Aorta (tissue), 5 donors: ENCODE measurements at places on chromosomes 12 and 14. TPM values are rescaled to one million over a fixed set of nuclear protein-coding genes. Genes with fewer than 3 reads are reported as not detected.

GRCh38 chr12:25552681-25553080 is 402 bp downstream of the LMNTD1 start:
- no peak for DNase-seq

DNA sequence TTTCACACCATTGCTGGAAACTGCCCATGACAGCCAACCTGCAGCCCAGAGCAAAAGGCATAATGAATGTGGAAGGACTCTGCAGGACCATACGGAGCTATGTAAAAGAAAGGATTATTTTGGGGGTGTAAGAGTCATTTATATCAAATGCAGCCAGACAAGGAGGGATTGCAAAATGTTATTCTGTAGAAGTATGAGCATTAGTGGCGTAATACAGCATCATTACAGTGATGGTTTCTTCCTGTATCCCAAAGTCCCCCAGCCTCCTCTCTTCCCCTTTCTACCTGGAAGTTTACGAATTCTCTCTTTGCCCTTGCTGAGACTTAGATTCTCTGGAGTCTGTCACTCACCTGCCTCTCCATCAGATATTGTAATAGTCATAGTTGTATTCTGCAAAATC is 89.9 kb downstream of the BORCS5 start:
- no peak for DNase-seq

DNA sequence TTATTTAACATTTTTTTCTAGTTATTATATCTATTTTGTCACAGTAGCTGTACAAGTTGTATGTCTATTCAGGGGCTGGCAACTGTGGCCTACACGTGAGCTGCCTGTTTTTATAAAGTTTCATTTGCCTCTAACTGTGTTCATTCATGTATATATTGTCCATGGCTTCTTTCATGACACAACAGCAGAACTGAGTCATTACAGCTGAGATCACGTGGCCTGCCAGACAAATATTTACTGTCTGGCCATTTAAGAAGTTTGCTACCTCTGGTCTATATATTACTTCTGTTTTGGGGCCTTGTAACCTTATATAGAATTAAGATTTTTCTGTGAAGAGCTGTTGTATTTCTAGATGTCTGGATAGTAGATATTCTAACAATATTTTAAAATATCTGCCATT is 37.9 kb downstream of the KIAA0586 start:
- DNase-seq = no peak

DNA sequence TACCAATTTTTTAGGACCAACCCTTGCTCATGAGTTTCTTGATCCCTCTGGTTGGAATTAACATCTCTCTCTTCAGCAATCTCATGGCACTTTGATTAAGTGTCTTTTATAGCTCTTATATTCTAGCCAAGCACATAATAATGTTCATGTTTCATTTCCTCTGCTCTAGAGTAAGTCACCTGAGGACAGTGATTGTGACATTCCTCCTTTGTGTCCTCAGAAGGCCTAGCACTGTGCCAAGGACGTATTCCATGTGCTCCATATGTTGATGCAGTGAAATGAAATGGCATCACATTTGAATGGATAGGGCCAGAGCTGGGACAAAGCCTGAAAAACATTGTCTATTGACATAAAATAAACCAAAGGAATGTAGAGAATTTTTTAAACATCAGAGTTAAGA is 322.8 kb upstream of the PRICKLE1 start:
- DNase-seq = no peak

DNA sequence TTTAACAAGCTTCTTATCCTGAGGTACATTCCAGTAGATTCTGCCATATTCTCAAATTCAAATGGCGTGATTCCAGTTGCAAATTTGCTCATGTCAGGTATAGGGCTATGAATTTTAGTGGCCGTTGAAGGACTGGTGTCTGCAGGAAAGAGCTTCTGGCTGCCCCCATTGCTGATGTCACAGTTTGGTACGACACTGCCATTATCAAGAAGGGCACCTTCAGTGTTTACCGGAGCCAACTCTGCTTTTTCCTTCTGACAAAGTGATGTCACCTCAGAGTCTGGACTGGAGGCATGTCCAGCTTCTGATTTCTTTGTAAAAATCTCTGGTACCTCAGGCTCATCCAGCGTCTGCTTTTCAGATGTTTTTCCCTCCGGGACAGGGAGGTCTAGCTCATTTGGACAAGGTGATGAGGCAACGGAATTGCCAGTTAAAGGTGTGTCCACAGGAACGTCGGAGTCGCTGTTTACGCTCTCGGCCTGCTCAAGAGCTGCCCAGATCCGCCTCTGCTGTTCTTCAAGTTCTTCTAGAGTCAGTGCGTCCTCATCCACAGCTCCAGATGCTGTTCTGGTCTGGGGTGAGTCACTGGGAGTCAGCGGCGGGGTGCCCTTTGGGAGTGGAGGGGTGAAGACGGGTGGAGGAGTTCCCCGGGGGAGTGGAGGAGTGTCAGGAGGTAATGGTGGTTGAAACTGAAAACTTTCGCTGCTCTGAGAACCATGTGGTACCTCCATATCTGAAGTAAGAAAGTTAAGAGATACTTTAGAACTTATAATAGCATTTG is 27.0 kb downstream of the ZCCHC8 start:
- no peak for DNase-seq

DNA sequence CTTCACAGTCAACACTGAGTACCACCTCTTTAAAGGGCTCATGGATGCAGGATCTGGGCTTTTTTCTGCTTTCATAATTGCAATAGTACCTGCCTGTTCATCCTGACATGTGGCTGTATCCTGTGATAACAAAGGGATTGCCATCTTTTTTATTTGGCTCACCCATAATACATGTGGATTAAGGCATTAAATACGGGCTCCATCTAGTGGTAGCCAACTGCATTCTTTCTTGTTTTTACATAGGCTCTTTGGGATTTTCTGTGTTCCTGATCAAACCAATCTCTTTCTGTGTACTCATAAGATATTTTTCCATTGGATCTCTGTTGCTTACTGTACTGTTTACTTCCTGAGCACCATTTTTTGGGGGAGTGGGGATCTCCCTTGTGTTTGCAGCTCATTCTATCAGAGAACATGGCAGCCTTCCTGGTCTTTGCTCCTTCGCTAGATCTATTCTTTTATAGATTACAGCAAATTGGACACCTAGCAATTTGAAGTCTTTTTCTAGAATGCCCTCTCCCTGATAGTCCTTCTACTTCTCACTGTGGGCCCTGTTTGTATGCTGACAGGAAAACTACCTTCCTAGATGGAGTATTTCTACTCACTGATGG is 723.4 kb upstream of the MDGA2 start:
- DNase-seq = no peak

DNA sequence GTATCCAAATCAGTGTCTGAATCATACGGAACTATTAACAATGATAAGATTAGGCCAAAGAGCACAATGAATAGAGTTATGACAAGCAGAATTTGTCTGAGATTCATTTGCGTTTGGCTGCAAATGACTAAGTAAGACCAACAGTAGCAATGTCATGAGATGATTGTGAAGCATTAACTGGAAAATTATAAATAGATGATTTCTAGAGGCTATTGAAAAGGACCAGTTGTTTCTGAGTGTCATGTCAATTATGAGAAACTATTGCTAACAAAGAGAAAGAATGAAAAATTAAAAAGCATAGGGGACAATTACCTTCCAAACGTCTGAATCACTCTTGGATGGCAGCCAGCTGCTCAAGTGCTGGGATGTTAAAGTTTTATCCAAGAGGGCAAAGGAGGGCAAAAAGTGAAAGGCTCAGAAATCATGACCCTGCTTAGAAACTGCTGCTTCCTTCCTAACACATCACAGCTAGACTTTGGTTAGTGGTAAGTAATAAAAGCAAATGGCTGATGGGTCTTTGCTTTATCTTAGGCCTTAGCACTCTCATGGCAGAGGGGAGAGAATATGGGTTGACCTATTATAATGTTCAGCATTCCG is 89.0 kb downstream of the AKAP6 start:
- DNase-seq = no peak

The SEL1L gene
- 118 TPM for total RNA-seq

The DHH gene
- 3.6 TPM for total RNA-seq

The KRT3 gene
- not detected for total RNA-seq
